ENCODE measurements at places on chromosomes 2 and 18.
A peak's percentile ranks its signal among the peaks of the same experiment; 100 is the strongest.

- DNase-seq, result peak; percentile 37
Measured at GRCh38 chr18:26091047-26091630, 726 bp upstream of the SS18 start.

DNA sequence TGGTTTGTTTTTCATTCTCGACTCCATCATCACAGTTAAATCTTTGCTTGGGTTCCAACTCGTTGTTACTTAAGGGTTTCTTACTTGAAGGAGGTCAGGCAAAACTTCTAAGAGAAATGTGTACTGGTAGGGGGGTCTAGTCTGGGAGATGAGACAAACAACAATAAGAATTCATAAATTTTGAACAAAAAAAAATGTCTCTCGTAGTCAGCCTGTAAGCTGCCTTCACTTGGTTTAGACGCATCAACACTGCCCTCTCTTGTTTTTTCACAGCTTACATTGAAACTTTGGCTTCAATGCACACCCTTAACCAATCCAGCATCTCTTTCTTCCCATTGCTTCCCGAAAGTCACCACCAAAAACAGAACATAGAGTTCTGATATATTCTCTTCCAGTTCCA is 576.4 kb upstream of the PIK3C3 start:
- DNase-seq, result no peak

DNA sequence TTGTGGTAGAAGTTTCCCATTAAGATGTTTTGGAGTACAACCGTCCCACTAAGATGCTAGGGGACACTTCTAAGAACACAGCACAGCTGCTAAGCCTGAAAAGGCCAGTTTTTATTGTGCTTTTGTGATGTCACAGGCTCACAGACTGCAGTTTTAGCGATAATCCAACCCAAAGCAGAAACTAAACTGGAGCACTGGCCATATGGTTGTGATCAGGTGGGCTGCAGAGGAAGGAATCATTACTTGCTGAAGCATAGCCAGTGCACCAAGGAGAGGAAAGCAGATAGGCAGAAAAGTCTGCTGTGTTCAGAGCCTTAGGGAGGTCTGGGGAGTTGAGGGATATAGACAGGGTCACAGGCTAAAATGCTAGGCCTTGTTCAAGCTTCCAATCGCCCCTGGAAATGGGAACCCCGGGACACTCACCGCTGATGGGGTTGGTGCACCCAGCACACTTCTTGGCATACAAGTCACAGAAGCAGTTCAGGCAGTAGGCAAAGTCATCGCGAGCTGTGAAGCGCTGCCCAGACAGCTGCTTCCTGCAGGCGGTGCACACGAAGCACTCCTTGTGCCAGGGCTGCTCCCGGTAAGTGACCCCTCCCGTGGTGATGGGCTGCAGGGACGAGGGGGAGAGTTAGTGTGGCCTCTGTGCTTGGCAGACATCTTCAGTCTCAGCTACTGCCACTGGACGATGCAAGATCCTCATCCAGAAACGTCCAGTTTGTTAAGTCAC is 25.7 kb downstream of the C2orf49 start:
- no peak for DNase-seq

DNA sequence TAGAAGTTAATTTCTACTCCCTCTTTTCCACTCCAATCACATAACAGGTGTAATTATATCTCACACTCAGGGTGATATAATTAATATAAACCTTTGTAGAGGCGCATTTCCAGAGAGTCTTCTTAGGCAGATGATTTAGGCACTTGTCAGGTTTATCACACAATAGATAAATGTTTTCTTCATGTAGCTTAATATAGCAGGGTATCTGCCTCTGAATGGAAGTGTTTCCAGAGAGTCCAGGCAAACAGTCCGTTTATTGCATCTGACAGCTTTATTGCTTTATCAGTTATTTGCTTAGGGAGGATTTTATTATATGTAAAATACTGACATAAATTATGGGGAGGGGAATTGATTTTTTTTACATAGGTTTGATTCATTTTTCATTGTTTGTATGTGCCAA is 766.3 kb downstream of the SLC4A3 start:
- DNase-seq, result no peak

GRCh38 chr2:40754912-40755311 is 303.0 kb upstream of the SLC8A1 start:
- no peak for DNase-seq

GRCh38 chr18:56166914-56167313 is 471.5 kb downstream of the TXNL1 start:
- no peak for DNase-seq

GRCh38 chr18:35949090-35949489 is 23.4 kb upstream of the RMP24 start:
- no peak for DNase-seq

- no peak for DNase-seq
Measured at GRCh38 chr2:76391678-76392077, 681.0 kb upstream of the GCFC2 start.

DNA sequence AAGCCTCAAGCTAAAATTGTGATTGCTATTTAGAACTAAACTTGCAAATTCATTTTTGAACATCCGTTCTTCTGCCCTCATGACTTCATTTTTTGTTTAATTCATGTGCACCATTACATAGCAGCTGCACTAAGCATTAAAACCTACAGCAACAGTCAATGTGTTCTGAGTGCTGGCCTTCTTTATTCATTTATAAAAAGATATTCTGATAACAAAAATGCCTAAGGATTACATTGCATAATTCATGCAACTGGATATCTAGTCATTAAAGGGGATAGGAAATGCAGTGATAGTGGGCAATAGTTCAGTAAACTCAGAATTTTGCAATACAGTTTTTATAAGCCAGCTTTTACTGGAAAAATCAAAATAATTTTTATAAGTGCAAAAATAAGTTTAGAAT is 294.4 kb upstream of the EPC2 start:
- no peak for DNase-seq

GRCh38 chr2:127590386-127591190 is 55.1 kb downstream of the MYO7B start:
- DNase-seq, result no peak

GRCh38 chr2:74206180-74206688 is 7.8 kb downstream of the MTHFD2 start:
- no peak for DNase-seq

DNA sequence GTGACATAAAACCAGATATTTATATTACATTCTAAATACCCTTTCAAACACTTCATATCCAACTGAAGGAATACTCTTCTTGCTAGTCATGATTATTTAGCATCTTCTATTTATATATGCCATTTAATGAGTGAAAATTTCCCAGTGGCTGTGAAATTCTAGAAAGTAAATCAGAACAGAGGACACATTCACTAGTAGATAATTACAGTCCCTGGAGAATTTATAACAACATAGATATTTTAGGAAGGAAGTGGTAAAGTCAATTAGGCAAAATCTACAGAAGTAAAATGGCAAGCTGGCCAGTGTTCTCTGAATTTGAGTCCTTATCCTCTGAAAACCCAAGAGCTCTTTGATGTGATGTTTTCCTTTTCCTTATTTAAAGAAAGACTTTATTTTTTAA is 121.8 kb downstream of the PMAIP1 start:
- no peak for DNase-seq
